Ureter (tissue), 1 donor: ENCODE measurements at places on chromosomes 2 and 18. TPM values are rescaled to one million over a fixed set of nuclear protein-coding genes. Genes with fewer than 3 reads are reported as not detected.

DNA sequence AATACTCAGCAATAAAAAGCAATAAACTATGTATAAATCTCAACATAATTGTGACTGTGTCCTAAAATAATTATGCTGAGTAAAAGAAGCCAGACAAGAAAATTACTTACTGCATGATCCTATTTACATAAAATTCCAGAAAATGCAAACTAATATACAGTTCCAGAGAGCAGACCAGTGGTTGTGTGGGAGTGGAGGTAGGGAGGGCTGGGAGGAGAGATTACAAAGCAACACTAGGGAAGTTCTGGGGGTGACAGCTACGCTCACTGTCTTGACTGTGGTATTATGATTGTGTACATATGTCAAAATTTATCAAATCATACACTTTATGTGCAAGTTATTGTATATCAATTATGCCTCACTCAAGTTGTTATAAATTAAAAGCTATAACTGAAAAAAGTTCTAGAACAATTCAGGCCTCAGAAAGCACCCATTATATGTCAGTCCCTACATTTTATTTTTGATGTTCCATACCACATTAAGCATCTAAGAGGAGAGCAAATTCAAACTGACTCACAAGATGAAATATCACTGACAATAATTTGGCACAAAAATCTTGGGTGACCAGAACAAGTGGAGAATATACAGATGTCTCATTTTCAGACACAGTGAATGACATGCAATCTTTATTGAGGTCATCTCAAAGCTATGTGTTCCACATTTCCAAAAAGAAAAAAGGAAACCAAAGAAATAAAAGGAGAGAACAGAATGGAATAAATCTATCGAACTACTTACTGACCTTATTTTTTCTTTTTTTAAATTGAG lies 85.1 kb downstream of the ANTXR1 start:
- no peak for DNase-seq

DNA sequence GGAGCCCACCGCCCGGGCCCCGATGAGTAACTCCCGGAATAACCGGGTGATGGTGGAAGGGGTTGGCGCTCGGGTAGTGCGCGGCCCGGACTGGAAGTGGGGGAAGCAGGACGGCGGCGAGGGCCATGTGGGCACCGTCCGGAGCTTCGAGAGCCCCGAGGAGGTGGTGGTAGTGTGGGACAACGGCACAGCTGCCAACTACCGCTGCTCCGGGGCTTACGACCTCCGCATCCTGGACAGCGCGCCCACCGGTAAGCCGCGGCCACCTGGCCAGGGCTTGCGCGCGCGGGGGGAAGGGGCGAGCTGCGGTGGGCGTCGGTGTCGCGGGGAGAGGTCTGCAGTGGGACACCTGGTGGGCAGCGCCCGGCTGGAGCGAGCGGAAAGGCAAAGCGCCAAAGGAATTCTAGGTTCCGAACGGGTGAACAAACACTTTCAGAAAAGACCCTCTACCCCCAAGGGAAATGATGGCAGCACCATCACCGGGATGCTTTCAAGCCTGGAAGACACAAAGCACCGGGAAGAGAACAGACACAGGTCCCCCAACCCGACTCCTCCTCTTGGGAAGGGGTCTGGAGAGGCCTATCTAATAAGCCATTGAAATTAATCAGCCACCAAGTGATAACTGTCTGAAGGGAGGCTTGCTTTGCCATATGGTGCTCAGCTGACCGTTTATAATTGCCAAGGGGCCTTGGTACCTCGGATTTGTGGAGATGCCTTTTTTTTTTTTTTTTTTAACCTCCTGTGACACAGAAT lies 1.1 kb downstream of the MIB1 start:
- no peak for DNase-seq

DNA sequence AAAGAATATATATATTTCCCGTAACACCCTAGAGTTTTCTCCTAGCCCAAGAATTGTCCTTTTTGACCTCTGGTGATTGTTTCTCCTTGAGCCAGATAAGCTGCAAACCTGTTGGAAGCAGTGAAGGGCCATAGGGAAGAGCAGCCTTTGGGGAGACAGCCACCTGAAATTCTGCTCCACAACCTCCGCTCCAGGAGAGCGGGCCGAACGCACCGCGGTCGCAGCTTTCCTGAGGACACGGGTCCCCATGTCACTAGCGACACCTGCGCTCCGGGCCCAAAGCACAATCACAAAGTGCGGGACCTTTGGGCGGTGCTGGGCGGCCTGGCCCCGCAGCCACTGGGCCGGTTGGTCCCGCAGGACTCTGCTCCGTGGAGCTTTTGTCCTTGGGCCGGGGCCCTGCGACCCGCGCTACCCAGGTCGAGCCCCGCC lies 557 bp upstream of the DSG2 start:
- no peak for DNase-seq

GRCh38 chr2:129722306-129723019 lies 257.0 kb upstream of the RAB6C start:
- no peak for DNase-seq

- DNase-seq = no peak
Observed at GRCh38 chr2:233672886-233673285, 1.2 kb downstream of the UGT1A9 start.

Gene ANO7
- 1.4 TPM for total RNA-seq

DNA sequence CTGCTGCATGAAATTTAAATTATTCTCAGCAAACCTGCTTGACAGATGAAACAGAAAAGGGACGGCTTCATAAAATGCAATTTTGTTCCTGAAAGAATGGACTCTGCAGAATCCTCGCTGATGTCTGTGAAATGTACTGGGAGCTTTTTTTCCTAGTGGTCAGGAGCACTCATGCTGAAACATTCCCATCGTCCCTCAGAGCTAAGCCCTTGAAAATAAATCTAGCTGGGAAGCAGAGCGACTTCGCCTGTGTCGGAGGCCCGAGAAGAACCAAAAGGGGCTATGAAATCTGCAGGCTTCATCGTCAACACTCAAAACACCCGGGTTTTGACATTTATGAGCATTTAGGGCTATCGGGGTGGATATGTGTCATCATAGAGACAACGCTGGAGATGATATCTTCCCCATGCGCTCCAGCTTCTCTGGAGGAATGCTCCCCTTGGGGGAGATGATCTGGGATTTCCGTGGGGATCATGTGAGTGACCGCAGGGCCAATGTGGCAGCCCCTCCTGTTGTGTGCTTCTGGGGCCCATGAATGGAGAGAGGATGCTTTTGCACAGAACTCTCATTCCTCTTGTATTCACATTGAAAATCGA lies 182.3 kb downstream of the KLHL29 start:
- DNase-seq = no peak

Gene FAM124B
- 1.9 TPM for total RNA-seq

- no peak for DNase-seq
Observed at GRCh38 chr2:170229744-170230143, 51.8 kb downstream of the MYO3B start.

DNA sequence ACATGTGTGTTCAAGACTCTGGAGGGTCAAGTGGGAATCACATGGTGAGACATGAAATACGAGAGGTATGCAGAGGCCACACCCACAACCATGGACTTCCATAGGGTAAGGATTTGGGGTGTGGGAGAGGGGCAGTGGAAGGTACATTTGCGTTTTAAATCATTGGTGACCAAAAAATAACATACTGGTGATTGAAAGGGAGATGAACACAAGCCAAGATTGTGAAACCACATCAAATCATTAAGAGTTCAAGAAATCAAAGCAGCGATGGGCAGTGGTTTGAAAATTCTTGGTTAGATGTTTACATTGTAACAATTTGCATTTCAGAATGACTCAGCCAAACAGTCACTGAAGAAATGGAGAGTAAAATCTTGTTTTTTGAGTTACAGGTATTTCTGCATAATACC lies 1.9 kb upstream of the CABYR start:
- DNase-seq = no peak

DNA sequence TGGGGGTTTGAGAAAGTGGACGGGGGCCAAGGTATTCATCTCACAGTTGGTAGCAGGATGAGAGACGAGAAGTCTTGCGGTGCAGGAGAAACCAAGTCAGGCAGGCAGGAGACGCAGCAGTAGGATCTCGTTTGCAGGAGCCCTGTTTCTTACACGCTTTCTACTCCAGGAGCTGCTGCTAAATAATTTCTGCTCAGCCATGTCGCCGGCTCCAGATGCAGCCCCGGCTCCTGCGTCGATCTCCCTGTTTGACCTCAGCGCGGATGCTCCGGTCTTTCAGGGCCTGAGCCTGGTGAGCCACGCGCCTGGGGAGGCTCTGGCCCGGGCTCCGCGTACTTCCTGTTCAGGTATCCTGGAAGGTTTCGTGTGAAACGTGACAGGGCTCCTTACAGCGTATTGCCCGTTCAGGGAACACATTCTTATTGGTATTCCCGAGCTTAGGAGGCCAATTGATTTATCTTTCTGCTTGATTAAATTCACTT lies 494 bp downstream of the ANKZF1 start:
- no peak for DNase-seq

Gene DLGAP1
- total RNA-seq = 0.52 TPM

Gene C2orf78
- not detected for total RNA-seq

DNA sequence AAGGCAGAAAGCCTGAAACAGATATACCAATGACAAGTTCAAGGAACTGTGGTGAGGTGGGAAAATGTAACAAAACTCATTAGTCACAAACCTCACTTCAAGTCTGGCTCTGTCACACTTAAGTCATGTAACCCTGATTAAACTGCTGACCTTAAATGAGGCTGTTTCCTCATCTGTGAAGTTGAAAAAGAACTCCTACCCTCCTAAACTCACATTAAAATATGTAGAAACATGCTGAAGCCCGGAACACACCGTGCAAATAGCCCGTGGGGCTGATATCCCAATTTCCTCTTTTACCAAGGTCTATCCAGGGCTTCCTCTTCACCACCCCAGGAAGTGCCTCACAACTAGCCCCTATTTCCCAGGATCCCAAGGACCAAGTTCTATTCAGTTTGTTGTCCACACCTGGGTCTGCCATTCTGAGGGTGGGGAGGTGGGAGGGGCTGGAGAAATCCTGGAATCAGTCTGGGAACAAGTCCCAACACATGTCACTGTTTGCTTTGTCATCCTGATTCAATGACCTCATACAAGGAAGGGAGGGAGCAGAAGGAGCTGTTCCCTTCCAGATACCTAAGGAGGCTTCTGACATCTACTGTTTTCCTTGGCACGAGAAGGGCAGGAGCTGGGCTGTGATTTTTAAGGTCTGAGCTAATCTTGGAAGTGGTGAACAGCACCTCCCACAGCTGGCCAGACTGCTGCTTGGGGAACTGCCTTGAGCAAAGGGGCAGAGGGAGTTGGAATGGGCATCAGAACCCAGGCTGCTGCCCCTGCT lies 42.3 kb downstream of the SLC4A1AP start:
- peak; percentile 79 for DNase-seq

GRCh38 chr2:234623521-234623991 lies 126.7 kb upstream of the ARL4C start:
- no peak for DNase-seq

Gene VWA3B
- total RNA-seq = 1.7 TPM

GRCh38 chr2:123179526-123179925 lies 845.6 kb upstream of the CNTNAP5 start:
- DNase-seq = no peak

- no peak for DNase-seq
Observed at GRCh38 chr2:229335877-229336346, 64.8 kb upstream of the PID1 start.

DNA sequence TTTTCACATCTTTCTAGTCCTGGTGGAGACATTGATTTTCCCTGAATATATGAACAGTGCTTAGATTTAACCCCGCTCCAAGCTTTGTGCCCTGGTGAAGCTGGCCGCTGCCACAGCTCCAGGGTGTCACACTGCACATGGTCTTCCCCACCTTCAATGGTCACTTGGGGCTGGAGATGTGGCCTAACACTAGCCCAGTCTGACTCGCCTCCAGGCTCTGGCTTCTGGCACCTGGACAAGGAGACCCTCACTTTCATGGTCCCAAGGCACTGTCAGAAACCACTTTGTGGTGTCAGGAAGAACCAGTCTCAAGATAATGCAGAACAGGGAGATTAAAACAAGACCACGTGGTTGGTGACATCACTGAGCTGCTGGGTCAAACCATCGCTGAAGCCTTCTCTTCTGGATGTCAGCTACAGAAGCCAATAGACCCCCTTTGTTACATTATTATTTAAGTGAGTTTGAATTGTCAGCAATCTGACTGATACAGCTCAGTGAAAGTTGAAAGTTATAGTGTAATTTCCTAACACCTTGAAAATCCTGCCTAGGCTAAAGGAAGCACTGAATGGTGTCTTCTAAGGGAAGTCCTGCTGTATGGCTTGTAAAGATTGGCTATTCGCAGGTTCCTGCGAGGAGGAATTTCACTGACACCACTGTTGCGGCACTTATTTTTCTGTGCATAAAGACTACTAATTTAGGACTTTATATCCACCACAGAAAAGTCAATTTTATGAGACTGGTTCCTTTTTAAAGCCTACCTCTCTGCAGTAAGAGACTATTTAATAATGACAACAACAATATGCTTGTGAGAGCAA lies 55.0 kb upstream of the CTDP1 start:
- peak; percentile 27 for DNase-seq

Gene C2orf66
- total RNA-seq = 1.0 TPM

DNA sequence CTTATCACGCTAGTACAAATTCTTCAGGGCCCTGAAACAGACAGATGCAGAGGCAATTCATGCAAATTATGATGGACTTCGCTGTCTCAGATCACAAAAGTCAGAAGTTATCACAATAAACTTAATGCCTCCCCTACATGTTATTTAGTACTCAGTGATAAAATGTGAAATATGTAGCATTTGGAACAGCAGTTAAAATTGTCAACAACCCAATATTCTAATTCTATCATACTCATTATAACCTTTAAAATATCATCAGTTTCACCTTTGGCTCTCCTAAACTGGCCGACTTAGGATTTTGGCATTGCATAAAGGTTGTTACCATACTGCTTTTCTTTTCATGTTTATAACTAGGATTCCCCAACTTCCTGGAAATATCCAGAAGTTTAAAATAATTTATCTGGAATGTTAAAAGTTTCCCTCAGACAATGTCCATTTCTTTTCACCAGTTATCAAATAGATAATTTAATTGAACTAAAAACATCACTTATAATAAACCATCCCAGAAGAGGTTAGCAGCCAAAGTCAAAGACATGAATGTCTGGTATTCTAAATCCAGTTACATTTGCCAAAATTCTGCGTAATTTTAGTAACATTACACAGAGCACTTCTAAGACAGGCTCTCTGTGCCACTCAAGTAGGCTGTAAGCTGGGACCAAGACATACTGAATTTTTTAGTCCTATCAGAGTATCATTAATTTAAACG lies 239.8 kb downstream of the RBM43 start:
- DNase-seq = no peak

- DNase-seq = no peak
Observed at GRCh38 chr2:206245265-206245672, 29.2 kb upstream of the ZDBF2 start.

DNA sequence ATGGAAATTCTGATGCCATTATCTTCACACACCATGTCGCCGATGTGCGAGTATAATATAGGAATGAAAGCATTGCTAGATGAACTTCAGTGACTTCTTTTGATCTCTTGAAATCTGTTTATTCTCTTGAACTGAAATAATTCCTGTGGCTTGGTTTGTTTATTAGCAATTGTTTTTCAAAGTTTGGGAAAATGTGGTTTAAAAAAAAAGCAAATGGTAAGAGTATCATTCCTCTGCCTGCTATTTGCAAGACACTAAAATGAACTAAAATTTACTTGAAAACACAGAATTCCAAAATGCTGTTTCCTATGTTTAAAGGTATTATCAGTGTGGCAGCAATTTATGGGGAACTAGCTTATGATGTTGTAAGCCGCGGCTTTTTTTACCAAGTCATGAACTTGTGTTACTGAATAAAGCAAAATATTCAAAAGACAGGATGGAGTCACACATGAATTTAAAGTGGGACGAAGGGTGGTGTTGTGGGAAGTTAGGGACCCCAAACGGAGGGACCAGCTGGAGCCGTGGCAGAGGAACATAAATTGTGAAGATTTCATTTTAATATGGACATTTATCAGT lies 96.4 kb downstream of the COLEC12 start:
- no peak for DNase-seq

Gene UGT1A10
- total RNA-seq = 3.0 TPM

- no peak for DNase-seq
Observed at GRCh38 chr2:134173338-134174016, 80.4 kb upstream of the MGAT5 start.
